ENCODE measurements at places on chromosomes 12 and 14. TPM values are rescaled to one million over a fixed set of nuclear protein-coding genes. Genes with fewer than 3 reads are reported as not detected.
A peak's percentile ranks its signal among the peaks of the same experiment; 100 is the strongest.

GRCh38 chr12:130705178-130705822, 10.8 kb downstream of the RIMBP2 start:
- DNase-seq: no peak
- H3K4me1 ChIP-seq: no peaks in the 10 kb centered on the region
- H3K36me3 ChIP-seq: no peaks in the 10 kb centered on the region
- H3K27ac ChIP-seq: no peak overlapping the region
- H3K27me3 ChIP-seq: peaks cover 16% of the 10 kb centered on the region
- H3K4me3 ChIP-seq: no peak overlapping the region

- H3K36me3 ChIP-seq: no peaks in the 10 kb centered on the region
- H3K27me3 ChIP-seq: no peaks in the 10 kb centered on the region
- no peak for DNase-seq
- peaks cover 7% of the 10 kb centered on the region for H3K4me1 ChIP-seq
- no peak overlapping the region for H3K4me3 ChIP-seq
- H3K27ac ChIP-seq: no peak overlapping the region
Observed at GRCh38 chr12:90260136-90260535, 551.5 kb upstream of the ATP2B1 start.

SSPN gene
- 84.1 TPM for total RNA-seq

GRCh38 chr14:90551733-90552464, 155.1 kb downstream of the CALM1 start:
- H3K4me1 ChIP-seq: peaks cover 6% of the 10 kb centered on the region
- no peaks in the 10 kb centered on the region for H3K27me3 ChIP-seq
- no peaks in the 10 kb centered on the region for H3K36me3 ChIP-seq
- H3K27ac ChIP-seq: no peak overlapping the region

GRCh38 chr12:67989184-67989920, at the start of gene IFNG-AS1:
IFNG-AS1 (plus strand) TSS chr12:67989447.
- DNase-seq: no peak
- no peaks in the 10 kb centered on the region for H3K36me3 ChIP-seq
- no peak within 1 kb of the TSS for H3K4me3 ChIP-seq
- H3K27ac ChIP-seq: no peak within 1 kb of the TSS

- no peak overlapping the region for H3K27ac ChIP-seq
- H3K4me1 ChIP-seq: no peaks in the 10 kb centered on the region
- no peak overlapping the region for H3K4me3 ChIP-seq
- no peaks in the 10 kb centered on the region for H3K27me3 ChIP-seq
- DNase-seq: no peak
- no peaks in the 10 kb centered on the region for H3K36me3 ChIP-seq
Observed at GRCh38 chr12:102753802-102754201, 163.2 kb downstream of the PAH start.

BAZ2A gene
- total RNA-seq: 49.3 TPM

KLRB1 gene
- total RNA-seq: 0.30 TPM

- H3K4me3 ChIP-seq: peak overlapping the region; percentile 64
- no peaks in the 10 kb centered on the region for H3K4me1 ChIP-seq
- no peak for DNase-seq
- H3K27me3 ChIP-seq: peaks cover 25% of the 10 kb centered on the region
- H3K27ac ChIP-seq: no peak overlapping the region
Observed at GRCh38 chr14:41607304-41607775, 664 bp downstream of the LRFN5 start.

- H3K4me1 ChIP-seq: no peaks in the 10 kb centered on the region
- no peak overlapping the region for H3K27ac ChIP-seq
- peaks cover 96% of the 10 kb centered on the region for H3K36me3 ChIP-seq
- H3K27me3 ChIP-seq: no peaks in the 10 kb centered on the region
- DNase-seq: no peak
Observed at GRCh38 chr12:9107542-9107873, 8.2 kb downstream of the A2M start.

GRCh38 chr14:87231336-87232026, 761.5 kb downstream of the GALC start:
- no peaks in the 10 kb centered on the region for H3K27me3 ChIP-seq
- DNase-seq: no peak
- H3K36me3 ChIP-seq: no peaks in the 10 kb centered on the region
- H3K4me3 ChIP-seq: no peak overlapping the region
- no peaks in the 10 kb centered on the region for H3K4me1 ChIP-seq
- H3K27ac ChIP-seq: no peak overlapping the region

FOXN4 gene
- total RNA-seq: not detected

DNA sequence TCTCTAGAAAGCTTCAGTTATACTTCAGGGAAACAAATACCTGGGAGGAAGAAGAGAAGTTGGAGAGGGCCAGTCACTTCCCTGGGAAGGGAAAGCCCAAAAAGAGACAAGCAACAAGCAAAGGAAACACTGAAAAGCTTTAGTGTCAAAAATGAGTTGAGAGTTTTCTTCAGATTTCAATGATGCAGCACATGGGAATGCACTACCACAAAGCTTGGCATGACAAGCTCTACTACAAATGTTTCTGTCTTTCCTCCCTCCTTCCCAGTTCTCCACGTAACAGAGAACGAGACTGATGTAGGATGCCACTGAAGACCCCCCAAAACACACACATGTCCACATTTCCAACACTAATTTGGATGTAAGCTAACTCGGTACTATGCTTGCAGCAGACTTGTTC, 26.8 kb upstream of the ADAMTS20 start:
- H3K27ac ChIP-seq: no peak overlapping the region
- no peak overlapping the region for H3K4me3 ChIP-seq
- no peaks in the 10 kb centered on the region for H3K4me1 ChIP-seq
- H3K36me3 ChIP-seq: no peaks in the 10 kb centered on the region

CDC42BPB gene
- 57.4 TPM for total RNA-seq

Data from psoas muscle (tissue), 8 donors.